Left cardiac atrium (tissue), 4 donors: ENCODE measurements at places on chromosomes 7 and 10. TPM values are rescaled to one million over a fixed set of nuclear protein-coding genes. Genes with fewer than 3 reads are reported as not detected.

The DEPP1 gene
- total RNA-seq: 49.2 TPM

The SPDYE2B gene
- not detected for total RNA-seq

DNA sequence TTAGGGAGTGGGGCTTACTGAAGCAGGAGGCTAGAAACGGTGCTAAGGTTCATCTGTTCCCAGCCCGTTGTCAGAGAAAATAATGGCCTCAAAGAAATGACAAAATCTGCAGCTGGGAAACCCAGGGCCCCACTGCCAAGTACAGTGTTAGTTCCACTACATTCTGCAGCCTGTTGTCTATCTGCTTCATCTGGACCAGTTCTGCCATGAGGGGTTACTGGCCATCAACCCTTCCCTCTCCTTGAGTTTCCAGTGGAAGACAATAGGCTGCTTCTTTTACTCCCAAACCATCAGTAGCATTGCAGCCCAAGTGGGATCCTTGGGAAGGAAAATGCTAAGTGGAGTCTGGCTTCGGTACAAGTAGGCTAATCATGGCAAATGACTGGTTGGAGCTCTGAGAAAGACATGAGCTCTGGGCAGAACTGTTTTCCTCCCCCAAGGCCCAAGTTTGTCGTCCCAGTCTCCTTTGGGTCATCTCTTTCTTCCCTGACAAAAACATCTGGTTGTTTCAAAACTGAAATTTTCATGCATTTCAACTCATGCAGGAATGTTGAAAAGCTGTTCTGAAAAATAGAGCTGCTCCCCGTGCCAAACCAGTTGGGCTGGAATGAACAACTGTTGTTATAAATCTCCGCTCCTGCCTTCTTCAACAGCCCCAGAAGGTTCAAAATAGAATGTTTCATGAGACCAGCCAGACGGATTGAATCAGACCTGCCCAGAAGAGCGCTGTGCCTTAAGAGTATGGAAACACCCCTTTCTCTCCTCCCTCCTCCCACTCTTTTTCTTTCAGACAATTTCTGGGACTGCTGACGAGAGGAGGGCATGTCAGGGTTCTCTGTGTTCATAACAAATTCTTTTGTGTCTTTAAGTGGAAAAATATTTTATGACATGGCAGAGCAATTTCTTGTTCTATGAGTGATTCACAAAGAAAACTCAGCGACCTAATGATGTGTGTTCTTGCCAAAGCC is 116.6 kb downstream of the RAB18 start:
- no peak for DNase-seq

GRCh38 chr7:19111474-19112273 is 5.8 kb downstream of the TWIST1 start:
- DNase-seq: no peak

DNA sequence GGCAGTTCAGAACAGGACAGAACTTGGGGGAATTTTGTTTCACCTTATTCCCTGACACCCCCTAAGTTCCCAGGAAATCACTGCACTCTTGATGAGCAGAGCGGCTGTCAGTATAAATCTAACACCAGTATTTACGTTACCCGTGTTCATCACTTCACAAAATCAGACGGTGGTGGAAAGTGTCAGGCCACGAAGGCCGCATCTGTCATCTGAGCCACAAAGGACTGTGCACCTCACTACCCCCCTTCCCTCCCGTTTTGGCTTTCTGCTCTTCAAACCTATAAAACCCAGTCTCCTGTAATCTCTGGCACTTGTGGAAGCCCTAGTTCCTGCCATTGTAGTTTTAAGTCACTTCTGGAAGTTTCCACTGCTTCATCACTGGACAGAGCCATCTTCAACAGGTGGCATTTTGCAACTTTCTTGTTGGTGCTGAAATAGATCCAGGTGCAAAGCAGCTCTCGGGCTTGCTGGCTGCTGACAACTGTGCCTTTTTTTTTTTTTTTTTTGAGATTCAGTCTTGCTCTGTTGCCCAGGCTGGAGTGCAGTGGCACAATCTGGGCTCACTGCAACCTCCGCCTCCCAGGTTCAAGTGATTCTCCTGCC is 9.5 kb downstream of the ZFAND2A start:
- DNase-seq: no peak
